ENCODE measurements at places on chromosomes 4 and X. TPM values are rescaled to one million over a fixed set of nuclear protein-coding genes. Genes with fewer than 3 reads are reported as not detected.

The CCNG2 gene
- polyA plus RNA-seq = 30.9 TPM

The PCDH18 gene
- 14.7 TPM for polyA plus RNA-seq

The MAGEB10 gene
- not detected for polyA plus RNA-seq

DNA sequence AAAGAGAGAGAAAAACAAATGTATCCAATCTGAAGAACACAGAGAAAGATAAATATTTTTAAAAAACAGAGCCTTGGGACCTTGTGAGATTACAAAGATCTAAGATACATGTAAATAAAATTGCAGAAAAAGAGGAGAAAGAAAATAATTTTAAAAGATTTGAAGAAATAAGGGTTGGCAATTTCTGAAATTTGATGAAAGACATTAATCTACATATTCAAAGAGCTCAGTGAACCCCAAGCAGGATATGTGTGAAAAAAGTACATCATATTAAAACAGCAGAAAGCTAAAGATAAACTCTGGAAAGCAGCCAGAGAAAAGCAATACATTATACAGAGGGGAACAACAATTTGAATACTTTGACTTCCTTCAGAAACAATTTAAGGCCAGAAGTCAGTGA is 244.7 kb downstream of the ENOX2 start:
- H3K27ac ChIP-seq = no peak overlapping the region
- no peak for DNase-seq
- no peaks in the 10 kb centered on the region for H3K4me1 ChIP-seq
- H3K36me3 ChIP-seq = no peaks in the 10 kb centered on the region
- no peaks in the 10 kb centered on the region for H3K27me3 ChIP-seq

DNA sequence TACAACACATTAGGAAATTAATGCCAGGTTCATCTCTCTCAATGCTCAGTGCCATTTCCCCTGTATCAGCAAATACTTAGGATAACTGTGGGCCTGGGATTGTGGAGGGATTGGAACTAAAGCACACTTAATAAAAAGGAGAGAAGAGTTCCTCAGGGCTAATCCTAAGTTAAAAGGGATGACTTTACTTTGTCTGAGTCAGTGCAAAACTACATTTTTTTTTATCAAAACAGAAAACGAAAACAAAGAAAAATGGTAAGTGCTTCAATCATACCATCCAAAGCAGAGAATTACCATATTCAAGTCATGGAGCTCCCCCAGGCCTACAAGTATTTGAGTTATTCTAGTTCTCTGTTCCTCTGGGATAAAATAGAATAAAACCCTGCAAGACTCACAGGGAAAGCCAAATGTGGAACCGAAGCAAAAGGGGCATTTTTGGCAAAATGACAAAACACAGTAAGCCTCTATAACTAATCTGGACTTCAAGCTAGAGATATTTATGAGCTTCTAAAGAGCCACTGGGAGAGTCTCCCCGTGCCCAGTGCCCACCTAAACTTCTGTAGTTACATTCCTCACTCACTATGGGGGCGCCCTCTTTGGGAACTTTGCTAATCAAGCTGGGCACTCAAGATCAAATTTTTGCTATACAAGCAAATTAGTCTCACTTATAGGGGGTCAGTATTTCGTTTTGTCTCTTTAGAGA is 53.4 kb downstream of the PALLD start:
- no peak for DNase-seq
- H3K4me3 ChIP-seq = no peak overlapping the region
- H3K27ac ChIP-seq = no peak overlapping the region
- H3K36me3 ChIP-seq = no peaks in the 10 kb centered on the region
- no peaks in the 10 kb centered on the region for H3K27me3 ChIP-seq

GRCh38 chrX:71184092-71184491 is 38.9 kb upstream of the GJB1 start:
- H3K27me3 ChIP-seq = no peaks in the 10 kb centered on the region
- no peak for DNase-seq
- H3K4me1 ChIP-seq = no peaks in the 10 kb centered on the region
- H3K36me3 ChIP-seq = no peaks in the 10 kb centered on the region
- H3K4me3 ChIP-seq = no peak overlapping the region
- H3K27ac ChIP-seq = no peak overlapping the region

GRCh38 chrX:27808226-27808625 is 436 bp downstream of the MAGEB10 start:
- H3K4me3 ChIP-seq = no peak overlapping the region
- no peak for DNase-seq
- no peaks in the 10 kb centered on the region for H3K27me3 ChIP-seq
- no peak overlapping the region for H3K27ac ChIP-seq
- H3K4me1 ChIP-seq = no peaks in the 10 kb centered on the region

GRCh38 chr4:122710434-122711308 is 21.8 kb upstream of the BBS12 start:
- no peaks in the 10 kb centered on the region for H3K27me3 ChIP-seq
- no peaks in the 10 kb centered on the region for H3K36me3 ChIP-seq
- DNase-seq = no peak
- no peaks in the 10 kb centered on the region for H3K4me1 ChIP-seq

The EMD gene
- 157 TPM for polyA plus RNA-seq

The INTU gene
- 10.9 TPM for polyA plus RNA-seq

The NPY1R gene
- 112 TPM for polyA plus RNA-seq

- no peak for DNase-seq
- H3K4me1 ChIP-seq = no peaks in the 10 kb centered on the region
- H3K27ac ChIP-seq = no peak overlapping the region
- no peaks in the 10 kb centered on the region for H3K27me3 ChIP-seq
Measured at GRCh38 chr4:23814587-23814986, 75.3 kb downstream of the PPARGC1A start.

The SPP1 gene
- 3.7 TPM for polyA plus RNA-seq

The AVPR2 gene
- not detected for polyA plus RNA-seq

The CT45A10 gene
- not detected for polyA plus RNA-seq

Data from aorta (tissue), 5 donors.